ENCODE measurements at places on chromosomes 1 and 21.

DNA sequence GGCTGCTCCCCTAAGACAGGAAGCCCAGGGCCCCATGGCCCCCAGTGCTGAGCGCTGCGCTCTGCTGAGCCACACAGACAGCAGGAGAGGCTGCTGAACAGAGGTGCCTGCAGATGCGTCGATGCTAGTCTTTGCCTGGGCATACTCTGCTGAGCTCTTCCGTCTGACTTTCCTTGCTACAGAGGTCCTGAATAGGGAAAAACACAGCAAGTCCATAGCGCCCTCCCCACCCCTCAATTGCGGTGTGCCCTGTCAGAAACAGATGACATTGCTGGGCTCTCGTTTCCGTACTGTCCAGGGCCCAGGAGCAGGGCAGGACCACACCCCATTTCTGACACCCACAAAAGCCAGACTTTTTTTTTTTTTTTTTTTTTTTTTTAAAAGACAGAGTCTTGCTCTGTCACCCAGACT, 252.5 kb downstream of the SDCCAG8 start:
- DNase-seq, result no peak

DNA sequence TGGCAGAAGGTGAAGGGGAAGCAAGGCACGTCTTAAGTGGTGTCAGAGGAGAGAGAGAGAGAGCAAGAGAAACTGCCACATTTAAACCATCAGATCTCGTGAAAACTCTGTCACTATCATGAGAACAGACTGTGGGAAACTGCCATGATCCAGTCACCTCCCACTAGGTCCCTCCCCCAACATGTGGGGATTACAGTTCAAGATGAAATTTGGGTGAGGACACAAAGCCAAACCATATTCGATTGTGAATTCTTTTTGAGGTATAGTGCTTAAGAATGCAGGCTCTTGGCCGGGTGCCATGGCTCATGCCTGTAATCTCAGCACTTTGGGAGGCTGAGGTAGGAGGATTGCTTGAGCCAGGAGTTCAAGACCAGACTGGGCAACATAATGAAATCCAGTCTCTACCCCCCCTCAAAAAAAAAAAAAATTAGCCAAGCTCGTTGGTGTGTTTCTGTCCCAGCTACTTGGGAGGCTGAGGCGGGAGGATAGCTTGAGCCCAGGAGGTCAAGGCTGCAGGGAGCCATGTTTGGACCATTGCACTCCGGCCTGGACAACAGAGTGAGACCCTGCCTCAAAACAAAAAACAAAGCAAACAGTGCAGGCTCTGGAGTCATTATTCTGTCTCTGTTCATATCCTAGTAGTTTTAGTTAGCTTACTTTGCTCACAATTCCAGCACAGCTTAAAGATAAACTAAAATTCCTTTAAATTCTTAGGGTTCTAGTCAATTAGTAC, 6.0 kb downstream of the ZCCHC17 start:
- DNase-seq, result no peak

DNA sequence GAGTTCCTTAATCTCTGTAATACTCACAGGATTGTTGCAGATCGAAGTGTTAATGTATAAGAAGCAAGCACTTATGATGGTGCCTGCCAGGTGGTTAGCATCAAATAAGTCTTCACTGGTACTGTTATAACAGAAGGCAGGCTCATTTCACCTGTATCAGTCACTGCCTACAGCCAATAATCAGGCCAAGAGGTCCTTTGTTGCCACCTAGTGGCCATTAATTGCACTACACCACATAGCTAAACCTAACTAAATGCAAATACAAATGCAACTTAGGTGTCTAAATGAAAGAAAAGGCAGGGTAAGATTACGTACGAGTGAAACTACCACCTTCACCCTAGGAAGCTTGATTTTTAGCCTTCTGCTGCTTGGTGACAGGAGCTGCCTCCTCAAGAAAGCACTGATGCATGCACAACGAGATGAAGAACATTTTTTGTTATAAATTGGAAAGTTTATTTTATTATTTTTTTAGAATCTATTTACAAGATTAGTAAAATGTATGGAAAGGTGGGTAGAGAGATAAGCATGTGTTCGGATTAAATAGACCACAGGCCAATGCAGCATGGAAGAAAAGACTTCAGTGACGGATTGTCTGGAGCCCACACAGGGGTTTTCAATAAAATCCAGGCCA, 334.8 kb upstream of the CAMK1G start:
- DNase-seq, result peak; percentile 66

DNA sequence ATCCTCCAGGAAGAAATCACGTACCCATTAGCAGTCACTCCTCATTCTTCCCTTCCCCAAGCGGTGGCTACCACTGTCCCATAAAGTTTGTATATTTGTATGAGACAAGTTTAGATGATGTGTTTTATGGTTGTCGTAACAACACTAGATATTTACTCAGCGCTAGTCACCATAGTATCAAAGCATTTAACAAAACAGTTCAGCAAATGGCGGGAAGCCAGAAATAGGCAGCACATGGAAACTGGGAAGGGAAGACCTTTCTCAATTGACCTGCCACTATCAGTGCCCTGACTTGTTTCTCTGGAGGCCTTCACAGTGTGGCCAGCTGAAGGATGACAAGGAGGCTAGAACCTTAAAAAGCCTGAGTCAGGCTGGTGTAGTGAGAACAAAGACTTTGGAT, 31.1 kb downstream of the CNST start:
- no peak for DNase-seq

DNA sequence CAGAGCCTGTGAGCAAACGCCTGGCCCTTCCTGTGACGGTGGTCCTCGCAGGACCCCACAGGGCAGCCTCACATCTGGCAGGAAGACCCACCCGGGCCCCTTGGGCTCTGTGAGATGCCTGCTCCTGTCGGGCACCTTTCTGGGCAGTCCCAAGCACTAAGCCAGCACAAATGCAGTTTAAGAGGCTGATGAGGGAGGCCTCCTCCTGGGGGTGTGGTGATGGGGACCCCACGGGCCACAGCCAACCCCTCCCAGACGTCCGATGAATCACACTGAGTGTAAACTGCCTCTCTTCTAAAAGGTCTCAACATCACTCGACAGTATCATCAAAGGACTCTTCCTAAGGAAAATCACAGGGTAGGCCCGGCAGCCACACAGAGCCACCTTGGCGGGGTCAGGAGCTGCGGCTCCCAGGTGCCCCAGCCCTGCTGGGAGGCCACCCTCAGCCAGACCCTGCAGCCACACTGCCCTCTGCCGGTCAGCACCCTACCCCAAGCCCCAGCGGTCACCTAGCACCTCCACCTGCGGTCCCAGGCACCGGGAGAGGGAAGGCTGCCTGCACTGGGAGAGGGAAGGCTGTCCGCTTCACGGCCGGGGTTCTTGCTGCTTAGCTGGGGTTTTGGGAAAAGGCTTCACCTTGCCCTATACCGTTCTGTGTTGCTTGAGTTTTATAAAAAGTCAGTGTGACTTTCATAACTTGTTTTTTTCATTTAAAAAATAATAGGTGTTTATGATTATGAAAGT, 3.9 kb upstream of the PRKCZ start:
- DNase-seq, result peak; percentile 8

- DNase-seq, result no peak
Observed at GRCh38 chr21:28132713-28133112, 860.0 kb downstream of the LTN1 start.

- no peak for DNase-seq
Observed at GRCh38 chr21:23402929-23403520, 2204.3 kb downstream of the MRPL39 start.

DNA sequence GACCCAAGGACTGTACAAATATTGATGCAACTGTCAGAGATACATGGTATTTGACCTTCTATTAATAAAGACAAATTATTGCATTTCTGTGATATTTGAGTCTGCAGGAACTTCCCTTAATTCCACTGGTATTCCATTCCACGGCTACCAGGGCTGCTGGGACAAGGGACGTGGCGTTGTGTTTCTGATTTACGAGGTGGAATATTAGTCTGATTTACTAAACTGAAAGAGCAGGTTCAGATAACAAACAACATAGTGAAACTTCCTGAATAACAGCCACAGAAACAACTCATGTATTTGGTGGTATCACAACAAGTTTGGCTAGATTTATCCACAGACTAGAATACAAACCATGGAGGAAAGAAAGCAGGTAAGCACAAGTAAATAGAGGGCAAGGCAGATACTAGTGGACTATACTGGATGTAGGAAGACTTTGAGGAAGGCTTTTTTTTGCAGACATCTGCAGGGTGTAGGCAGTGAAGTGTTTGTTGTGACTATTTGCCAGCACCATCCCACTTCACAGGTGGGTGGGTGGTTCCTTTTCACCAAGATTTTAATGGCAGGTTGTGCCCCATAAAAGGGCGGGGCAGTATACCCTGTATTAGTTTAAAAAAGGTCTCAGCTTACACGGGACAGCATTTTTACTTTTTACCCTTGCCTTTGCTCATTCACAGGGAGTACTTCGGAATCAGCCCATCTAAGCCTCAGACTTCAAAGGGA, 100.4 kb downstream of the FGGY start:
- DNase-seq, result no peak

- no peak for DNase-seq
Observed at GRCh38 chr1:29786791-29787732, 550.7 kb downstream of the PTPRU start.

GRCh38 chr1:52337439-52337838, 28.6 kb downstream of the CC2D1B start:
- DNase-seq, result no peak

GRCh38 chr1:206723805-206724472, 39.2 kb downstream of the MAPKAPK2 start:
- no peak for DNase-seq

DNA sequence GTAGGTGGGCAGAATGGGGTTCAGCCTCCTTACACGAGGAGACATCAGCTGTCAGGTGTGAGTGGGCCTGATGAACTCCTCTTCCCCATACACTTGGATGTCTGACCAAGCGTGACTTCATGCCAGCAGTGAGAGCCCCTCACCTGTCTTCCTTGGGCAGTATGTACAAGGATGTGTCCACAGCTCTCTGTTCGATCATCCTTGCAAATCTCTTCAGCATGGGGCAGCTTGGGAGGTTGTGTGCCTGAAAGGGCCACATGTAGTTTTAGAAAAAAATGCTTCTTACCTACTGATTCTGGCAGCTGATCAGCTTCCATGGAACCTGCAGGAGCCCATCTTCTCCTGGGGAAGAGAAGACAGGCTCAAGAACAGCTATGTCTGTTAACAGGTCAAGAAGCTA, 18.0 kb downstream of the ACP6 start:
- no peak for DNase-seq

- no peak for DNase-seq
Observed at GRCh38 chr1:247747616-247748015, 325 bp downstream of the OR14A2 start.

- DNase-seq, result no peak
Observed at GRCh38 chr1:107964336-107965109, 457 bp downstream of the VAV3 start.

GRCh38 chr1:64161357-64161941, 42.0 kb upstream of the UBE2U start:
- no peak for DNase-seq

- no peak for DNase-seq
Observed at GRCh38 chr1:154867841-154868605, 2.1 kb downstream of the KCNN3 start.

- no peak for DNase-seq
Observed at GRCh38 chr21:45032332-45032731, 42.0 kb upstream of the ADARB1 start.

Data from NCI-H748 treated with DMSO at 0.1 percent for 48 hours (cell line).